Activated CD4-positive, alpha-beta T cell treated with anti-CD3 and anti-CD28 coated beads for 48 hours (primary cell): ENCODE measurements at places on chromosomes 1 and 21.

DNA sequence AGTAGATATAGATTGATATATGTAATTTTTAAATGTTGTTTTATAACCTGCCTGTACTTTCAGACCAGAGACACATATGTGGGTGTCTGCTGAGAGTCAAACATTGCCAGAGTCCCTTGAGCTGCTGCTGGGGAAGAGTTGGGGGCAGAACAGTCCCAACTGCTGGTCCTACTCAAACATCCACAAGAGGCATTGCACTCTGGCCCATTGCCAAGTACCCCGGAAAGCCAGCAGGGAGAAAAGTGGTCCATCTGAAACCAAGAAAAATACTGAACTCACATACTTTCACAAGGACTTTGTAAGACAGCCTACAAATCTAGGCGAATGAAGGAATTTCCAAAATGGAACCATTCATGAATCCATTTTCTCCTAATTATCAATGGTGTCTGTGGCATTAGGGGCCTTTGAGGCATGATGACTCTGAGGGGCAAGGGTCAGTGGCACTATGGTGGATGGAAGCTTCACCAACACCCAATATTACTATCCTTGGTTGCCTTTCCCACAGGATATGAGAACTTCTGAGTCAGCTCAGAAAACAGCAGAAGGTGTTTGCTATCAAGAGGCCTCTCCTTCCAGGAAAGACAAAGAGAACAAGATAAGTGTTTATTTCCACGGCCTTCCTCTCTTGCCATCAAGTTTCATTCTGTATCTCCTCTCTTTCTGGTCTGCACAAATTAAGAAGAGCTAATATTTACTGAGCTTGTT lies 7.3 kb upstream of the TBX15 start:
- no peak for DNase-seq

DNA sequence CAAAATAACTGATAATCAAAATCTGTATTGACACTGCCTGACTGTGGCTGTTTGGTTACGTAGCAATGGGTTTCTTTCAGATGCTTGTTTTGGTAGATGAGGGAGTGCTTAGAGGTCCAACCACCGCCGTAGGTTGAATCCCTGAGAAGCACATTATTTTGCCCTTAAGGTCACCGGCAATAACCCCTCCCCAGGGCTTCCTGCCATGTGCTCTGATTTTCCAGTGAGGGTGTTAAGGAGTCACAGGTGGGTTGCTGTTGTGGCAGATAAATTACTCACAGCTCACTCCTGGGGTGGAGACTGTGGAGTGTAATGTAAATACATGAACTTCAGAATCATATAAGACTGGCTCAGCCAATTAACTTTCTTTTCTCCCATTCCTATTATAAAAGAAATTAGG lies 81.5 kb upstream of the ZP4 start:
- no peak for DNase-seq

- no peak for DNase-seq
Observed at GRCh38 chr1:18230321-18230720, 122.7 kb downstream of the IGSF21 start.

GRCh38 chr1:8164670-8165069 lies 138.6 kb upstream of the ERRFI1 start:
- no peak for DNase-seq

GRCh38 chr1:165375623-165376022 lies 19.1 kb upstream of the LMX1A start:
- no peak for DNase-seq

DNA sequence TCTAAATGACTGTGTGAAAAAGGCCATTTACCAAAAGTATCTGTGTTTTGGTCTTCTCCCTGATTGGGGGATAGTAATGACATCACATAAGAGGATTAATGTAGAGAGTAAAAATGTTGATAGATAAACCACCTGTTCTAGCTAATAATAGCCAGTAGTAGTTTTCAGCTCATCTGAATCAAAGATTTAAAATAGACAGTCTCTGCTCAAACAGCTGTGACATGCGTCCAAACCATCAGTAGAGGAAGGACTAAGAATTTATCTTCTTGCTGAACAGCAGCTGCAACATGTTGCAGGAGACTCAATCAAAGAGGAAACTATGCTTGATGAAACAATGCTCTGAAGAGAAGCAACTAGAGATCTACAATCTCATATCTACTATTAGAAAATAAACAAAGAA lies 21.4 kb downstream of the TMPRSS15 start:
- no peak for DNase-seq

GRCh38 chr1:224534731-224535130 lies 81.4 kb upstream of the CNIH3 start:
- DNase-seq = no peak

DNA sequence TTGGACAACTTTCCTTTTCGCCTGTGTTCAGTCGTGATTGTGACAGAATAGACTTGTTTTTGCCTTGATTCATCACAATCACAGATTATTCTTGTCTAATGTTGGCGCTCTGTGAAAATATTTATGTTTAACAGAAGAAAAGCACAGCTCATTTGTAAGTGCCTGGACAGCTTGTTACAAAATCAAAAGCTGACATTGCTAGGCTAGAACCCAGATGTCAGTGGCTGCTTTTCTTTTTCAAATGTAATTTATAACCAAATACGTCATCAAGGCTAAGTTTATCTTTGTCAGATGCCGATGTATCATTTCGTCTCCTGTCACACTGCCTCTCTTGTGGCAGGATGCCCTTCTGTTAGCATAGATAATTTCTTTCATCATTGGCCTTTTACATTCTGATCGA lies 1227.3 kb downstream of the PLA2G4A start:
- no peak for DNase-seq

GRCh38 chr21:39258207-39258606 lies 55.2 kb downstream of the BRWD1 start:
- no peak for DNase-seq

DNA sequence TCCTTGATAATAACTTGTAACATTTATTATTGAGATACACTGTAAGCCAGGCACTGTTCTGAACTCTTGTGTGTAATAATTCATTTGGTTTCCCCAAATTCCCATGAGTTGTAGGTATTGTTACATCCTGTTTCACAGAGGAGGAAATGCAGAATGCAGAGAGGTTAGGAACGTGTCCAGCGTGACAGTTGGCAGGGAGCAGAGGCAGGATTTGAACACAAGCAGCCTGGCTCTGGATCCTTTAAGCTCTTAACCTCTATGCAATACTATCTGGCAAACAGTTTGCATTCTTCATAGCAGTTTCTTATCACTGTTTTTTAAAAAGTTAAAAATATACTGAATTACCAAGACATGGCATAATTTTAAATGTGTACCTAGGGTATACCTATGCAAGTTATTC lies 30.5 kb downstream of the EEIG2 start:
- no peak for DNase-seq

DNA sequence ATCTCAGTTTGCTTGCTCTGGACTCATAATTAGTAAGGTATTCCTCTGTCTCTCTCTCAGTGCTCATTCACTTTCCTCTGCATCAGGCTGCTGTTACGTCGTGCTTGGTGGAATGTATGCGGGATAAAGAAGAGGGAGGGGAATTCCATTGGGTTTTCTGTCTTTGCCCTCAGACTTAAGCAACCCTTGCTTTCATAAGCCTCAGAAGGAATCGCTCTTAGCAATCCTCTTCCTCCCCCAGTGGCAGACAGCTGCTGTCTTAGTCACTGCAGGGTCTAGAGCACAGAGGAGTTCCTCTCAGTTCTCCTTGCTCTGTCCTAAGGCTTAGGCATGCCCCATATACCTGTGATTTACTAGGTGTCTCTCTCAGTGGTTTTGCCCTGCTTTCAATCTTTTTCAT lies 19.1 kb upstream of the NTMT2 start:
- DNase-seq = no peak

GRCh38 chr1:4652631-4653327 lies 1.6 kb upstream of the AJAP1 start:
- peak; percentile 73 for DNase-seq

- no peak for DNase-seq
Observed at GRCh38 chr1:209772126-209772525, 12.2 kb downstream of the C1orf74 start.
